IPS DF 6.9 (cell line): ENCODE measurements at places on chromosomes 3 and 15.

DNA sequence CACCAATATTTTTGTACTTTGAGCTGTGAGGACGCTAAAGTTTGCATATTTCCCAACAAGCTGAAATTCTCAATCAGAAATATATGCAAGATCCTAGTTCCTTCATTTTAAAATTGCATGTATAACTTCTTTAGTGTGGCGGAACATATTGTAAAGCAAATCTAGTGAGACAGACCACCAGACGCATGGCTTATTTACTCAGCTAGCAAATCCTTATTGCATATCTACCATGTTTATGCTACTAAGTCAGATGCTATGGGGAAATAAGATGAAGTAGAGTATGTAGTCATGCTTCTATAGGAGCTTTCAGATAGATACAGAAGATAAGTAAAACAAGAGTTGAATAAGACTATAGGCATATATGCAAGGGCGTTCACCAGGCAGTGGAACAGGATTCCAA is 62.0 kb downstream of the C3orf70 start:
- no peak for DNase-seq

DNA sequence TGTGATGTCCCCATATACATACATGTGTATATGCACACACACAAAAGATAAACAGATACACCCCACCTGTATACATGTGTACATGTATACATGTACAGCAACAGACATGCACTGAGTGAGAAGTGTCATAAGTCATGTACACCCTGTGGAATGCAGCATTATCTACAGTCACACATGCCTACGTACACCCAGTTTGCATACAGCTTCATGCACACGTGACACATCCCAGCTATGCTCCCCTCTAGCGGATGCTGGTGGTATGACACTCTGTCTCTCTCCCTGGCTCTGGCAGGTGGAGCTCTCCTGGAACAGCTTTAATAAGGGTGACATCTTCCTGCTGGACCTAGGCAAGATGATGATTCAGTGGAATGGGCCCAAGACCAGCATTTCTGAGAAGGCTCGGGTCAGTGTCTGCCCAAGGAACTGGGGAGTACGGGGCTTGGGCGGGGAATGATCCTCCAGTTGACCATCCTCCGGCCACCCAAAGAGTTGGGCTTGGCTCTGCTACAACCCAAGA is 6.3 kb downstream of the VILL start:
- no peak for DNase-seq

DNA sequence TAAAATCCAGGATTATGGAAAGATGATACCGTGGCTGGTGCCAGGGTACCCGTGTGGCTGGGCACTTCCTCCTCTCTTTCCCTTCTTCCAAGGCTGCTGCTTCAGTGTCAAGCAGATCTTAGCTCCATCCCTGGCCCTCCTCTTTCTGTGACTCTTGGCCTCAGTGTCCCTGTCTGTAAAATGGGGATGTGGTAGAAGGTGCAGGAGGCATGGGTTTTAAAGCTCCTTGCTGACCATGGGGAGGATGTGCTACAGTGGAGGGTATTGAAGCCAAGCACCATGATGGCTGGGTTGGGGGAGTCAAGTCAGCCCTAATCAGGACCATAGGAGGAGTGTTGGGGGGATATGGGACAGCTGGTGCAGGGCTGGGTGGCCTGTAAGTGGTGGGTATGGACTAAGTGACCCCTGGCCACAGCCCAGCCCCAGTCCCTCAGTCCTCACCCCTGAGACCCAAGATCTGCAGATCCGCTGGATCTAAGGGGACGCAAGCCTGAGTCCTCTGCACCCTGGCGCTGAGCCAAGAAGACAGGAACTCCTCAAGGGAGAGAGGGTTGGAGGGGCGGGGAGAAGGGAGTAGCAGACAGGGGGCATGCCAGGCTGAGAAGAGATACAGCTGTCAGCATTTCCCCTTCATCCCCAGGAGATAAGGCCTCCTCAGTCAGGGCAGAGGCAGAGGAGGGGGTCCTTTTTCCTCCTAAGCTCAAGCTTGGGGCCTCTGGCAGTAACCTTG is 12.0 kb downstream of the PTH1R start:
- no peak for DNase-seq

DNA sequence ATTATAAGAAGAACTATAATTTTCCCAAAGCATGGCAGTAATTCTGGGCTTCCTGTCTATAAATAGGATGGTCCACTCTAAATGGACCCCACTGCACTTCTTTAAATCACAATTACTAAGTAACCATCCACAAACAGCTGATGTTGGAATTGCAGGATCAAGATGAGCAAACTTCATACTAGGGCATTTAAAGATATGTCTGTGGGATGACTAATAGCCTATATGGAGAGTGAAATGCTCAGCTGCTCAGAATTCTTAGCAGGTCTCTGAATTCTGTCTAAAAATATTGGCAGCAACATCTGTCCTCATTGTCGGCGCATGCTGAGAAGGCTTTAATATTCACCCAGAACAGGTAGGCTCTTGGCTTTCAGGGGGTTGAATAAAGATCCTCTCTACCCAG is 140.4 kb downstream of the SATB1 start:
- DNase-seq = no peak

- DNase-seq = no peak
Measured at GRCh38 chr3:113968986-113969385, 21.2 kb downstream of the ZDHHC23 start.

DNA sequence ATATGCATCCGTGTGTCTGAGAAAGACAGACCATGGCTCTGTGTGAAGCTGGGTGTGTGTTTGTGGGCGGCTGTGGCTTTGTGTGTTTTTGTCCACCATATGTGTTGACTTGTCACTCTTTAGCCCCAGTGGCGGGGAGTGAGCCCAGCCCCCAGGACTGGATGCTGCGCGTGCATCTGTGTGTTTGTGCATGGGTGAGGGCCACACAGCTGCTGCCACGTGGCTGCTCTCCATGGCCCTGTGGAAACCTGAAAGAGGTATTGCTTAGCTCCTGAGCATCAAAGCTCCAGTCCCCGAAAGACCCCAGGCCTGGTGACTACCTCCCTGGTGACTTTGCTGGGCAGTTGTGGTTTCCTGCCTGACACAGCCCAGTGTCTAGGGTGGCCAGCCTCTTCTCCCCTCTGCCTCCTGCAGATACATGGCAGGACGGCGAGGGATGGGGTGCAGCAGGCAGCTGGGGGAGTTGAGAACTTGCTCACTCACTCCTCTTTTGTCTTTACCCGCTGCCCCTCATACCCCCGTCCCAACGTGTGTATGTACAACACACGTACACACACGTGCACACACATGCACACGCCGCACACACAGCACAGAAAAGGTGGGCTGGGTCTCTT is 6.5 kb downstream of the EPHB3 start:
- no peak for DNase-seq

GRCh38 chr15:40545457-40545856 is 19.4 kb downstream of the CCDC32 start:
- DNase-seq = no peak

DNA sequence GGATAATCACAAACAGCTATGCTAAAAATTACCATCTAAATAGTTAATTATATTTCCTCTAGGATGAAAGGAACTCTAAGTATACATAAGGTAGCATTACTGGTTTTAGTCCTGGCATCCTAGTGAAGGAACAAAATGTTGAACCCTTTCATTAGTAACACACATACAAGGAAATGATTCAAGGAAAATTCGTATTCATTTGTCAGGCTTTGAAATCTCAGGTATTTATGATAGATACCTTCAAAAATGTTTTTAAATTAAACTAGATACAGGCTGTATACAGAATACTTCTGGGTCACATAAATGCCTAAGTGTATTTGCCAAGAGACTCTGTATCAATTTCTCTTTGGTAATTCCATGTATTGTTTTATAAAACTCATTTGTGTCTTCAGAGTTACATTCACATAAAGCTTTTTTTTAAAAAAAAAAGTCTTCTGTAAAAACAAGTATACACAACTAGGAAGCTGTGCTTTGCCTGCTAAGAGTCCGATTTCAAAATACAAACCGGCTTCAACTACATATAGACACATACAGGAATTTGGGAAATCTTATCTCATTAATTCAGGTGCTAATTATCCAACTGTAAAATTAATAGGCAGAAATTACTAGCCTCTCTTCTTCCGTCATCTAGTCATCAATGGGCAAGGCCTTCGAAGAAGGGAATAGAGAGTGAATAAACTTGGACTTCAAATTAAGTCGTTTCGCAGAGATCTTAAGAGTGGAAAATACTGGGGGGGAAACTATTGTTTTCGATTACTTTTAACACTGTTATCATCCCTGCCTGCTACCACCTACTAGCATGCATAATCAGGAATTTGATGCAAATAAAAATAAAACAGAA is 1.3 kb downstream of the SECISBP2L start:
- no peak for DNase-seq

DNA sequence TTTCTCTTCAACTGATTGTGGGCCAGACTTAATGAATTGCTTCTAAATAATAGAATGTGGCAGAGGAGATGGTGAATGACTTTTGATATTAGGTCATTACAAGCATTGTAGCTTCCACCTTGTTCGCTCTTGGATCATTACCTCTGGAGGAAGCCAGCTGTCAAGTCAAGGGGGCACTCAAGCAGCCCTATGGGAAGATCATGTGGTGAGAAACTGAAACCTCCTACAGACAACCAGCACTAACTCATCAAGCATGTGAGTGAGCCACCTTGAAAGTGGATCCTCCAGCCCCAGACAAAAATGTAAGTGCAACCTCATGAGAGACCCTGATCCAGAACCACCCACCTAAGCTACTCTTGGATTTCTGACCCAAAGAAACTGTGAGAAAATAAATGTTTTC is 109.8 kb upstream of the TBC1D5 start:
- no peak for DNase-seq

DNA sequence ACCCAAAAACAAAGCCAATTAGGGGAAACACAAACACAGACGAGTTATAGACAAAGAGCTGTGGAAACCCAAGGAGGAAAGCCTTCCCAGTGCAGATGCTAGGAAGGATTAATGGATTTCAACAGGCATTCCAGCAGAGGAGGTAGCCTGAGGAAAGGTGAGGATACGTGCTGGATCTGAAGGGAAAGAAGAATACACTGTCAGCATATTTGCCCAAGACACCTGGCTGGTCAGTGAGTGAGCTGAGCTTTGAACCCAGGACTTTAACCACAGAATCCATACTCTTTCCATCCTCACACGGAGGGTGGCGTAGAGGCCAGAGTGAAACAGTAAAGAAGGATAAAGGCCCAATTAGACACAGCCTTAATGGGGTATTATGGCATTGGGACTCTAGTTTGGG is 9.1 kb upstream of the BFSP2 start:
- DNase-seq = no peak

DNA sequence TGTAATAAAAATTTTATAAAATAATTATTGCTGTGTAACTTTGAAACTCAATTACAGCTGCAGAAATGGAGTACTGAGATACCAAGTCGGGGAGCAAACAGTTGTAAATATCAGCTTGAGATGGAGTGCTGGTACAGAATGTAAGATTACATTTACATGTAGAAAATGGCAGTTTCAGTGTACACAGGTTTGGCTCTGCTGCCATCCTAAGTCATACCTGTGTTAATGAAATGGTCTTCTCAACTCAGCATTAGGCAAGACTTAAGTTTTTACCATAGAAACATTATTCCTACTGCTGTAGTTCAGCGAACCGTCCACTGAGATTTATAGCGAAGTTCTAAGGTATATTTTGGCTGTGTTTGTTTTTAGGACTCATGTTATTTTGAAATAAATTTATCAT is 110.1 kb upstream of the TBL1XR1 start:
- DNase-seq = no peak

DNA sequence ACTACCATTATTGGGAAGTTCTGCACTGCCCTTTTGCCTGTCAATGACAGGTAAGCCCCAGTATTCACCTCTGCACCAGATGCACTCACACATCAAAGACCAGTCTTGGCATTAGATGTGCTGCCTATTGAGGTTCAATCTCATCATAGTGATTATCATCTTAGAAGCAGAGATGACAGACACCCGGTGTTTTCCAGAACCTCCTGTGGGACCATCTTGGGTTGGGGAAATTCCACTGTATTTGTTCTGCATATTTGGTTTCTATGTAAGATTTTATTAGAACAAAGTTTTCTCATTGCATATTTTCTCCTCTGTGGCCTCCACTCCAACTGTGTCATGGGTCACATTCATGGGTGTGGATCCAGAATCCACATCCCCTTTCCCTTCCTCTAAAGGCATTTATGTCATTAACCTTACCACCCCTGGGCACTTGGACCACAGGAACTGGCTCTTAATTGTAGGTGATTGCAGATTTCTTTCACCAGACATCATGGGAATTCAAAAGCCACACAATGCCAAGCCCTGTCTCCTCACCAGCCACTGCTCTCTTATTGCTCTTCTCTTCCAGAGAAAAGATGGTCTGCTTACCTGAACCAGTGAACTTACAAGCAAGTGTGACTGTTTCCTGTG is 31.2 kb downstream of the PLA1A start:
- DNase-seq = no peak

DNA sequence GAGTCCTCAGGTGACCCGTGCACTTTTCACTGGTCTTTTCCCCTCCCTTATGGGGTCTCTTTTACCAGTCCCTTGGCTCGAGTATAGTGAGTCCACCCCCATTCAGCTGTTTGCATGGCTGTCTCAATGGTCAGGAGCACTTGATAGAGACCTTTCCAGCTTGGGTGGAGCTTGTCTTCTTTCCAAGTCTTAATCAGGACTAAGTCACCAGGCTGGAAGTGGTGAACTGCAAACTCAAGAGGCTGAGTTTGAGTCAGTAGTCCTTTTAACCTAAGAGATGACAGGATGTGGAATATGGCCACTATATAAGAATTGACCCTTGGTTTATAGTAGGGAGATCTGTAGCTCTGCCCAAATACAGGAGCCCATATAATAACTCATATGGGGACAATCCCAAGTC is 279.7 kb downstream of the PYDC2 start:
- DNase-seq = no peak

DNA sequence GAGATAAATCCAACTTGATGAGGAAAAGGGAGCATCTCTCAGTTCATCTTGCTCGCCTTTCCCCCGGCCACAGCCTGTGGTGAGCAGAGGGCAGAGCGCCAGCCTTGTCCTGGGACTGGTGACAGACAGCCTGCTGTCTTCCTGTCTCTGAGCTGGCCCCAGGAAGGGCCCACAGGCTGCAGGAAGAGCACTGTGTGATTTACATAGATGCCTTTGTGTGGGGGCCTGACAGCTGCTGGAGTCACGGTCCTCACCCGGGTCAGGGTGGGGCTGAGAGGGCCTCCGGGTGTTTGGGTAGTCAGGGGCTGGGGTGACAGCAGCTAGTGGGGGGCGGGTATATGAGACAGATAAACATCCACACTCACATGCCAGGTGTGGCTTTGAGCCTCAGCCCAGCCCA is 29.3 kb downstream of the PLA2G4D start:
- no peak for DNase-seq

DNA sequence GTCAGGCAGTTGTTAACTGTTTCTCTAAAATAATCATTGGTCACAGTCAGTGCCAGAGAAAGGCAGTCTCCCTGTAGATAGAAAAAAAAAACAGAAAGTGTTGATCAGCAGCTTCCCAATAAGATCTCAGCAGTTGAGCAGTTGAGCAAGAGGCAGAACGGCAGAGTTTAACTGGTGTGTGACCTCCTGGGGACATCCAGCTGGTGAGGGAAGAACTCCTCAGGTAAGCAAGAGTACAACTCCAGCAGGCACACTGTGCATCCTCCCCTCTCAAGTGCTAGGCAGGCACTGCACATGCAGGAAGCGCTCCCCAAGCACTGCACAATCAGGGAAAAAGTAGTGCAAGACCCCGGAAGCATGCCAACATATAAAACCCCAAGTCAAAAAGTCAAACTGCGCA is 1287.2 kb downstream of the NSUN3 start:
- no peak for DNase-seq

- DNase-seq = no peak
Measured at GRCh38 chr3:7875925-7876324, 625.7 kb upstream of the LMCD1 start.

GRCh38 chr3:192915304-192915703 is 2.4 kb downstream of the MB21D2 start:
- no peak for DNase-seq
